ENCODE measurements at places on chromosomes 3 and 15.

DNA sequence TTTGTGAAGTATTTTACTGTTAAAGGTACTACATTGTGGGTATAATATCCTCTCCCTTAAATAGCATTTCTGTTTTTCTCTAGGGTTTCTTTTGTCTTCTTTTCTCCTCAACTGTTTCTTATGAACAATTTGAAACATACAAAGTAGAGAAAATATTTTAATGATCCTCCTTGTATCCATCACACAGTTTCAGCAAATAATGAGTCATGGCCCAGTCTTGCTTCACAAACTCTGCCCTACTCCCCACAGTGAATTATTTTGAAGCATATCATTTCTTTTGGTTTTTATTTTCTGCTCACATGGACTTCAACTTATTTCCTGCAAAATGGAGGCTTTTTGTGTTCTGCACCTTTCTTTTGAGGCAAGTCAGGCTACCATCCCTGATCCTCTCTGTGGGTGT is 6.1 kb upstream of the SCAANT1 start:
- no peak for DNase-seq

GRCh38 chr3:4776980-4777581 is 202.2 kb upstream of the BHLHE40 start:
- no peak for DNase-seq

GRCh38 chr15:78599189-78599588 is 21.6 kb downstream of the CHRNA3 start:
- no peak for DNase-seq

GRCh38 chr15:79994615-79995014 is 23.6 kb upstream of the BCL2A1 start:
- DNase-seq, result no peak

DNA sequence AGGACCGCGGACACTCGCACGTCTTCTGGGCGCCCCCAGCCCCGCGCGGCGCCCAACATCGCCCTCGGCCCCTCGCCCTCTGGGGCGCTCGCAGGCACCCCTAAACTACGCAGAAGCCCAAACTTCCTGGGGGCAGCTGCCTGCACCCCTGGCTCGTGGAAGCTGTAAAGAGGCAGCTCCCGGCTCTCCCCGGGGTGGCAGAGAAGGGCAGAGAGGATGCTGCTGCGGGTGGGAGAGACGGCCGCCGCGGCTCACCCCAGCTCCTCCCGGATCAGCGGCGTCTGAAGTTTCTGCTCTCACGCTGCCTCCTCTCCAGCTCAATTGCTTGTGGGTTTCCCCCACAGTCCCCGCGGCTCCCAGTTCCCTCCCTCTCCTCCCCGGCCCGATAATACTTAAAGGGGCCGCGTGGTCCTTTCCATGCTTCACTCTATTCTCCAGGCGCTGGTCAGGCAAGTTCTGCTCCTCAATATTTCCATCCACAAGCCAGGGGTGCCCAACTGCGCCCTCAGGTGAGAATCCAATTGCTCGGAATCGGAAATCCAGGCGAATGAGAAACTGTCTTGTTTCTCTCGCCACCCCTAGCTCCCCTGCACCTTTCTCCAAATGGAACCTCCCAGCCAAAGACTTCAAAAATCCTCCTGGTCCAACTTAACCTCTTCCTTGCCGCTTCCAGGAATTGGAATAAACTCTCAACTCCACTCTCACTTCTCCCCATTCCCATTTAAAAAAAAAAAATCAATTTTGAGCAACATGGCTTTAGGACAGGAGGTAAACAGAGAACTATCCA is 748.5 kb downstream of the ROBO1 start:
- peak; percentile 55 for DNase-seq

- DNase-seq, result no peak
Measured at GRCh38 chr3:11606090-11606784, 37.5 kb downstream of the VGLL4 start.

DNA sequence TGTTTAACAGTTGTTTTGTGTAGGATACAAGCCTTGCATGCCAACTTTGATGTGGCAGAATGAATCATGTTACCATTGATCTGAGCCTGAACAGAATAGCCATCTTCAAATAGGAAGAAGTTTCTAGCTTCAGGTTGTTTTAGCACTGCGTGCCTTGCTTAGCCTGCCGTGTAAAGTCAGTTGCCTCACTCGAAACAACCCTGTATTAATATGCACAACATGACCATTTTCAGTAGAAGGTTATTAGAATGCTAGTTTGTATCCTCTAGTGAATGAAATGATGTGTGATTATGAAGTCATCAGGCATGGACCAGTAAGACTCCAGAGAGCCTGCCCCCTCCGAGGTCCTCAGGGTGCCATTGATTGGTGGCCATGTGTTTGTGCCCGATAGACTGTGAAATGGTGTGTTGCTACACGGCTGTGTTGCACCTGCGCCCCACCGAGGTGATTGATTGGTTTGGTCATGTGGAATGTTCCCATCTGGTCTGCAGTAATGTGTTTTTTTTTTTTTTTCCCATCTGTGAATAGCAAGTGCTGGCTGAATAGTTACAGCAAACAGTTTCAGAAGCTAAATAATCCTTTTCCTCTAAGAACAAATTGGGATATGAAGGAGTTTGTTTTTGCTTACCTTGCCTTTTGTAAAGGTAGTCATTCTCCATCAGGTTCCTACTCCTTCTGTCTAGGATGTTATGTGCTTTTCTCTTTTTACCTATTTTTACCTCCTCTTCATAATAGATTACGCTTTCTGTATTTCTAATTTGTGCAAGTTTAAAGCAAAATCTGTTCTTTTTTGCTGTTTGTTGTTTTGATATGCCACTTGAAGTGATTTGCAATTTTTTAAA is 214.9 kb downstream of the TCF12 start:
- DNase-seq, result no peak

DNA sequence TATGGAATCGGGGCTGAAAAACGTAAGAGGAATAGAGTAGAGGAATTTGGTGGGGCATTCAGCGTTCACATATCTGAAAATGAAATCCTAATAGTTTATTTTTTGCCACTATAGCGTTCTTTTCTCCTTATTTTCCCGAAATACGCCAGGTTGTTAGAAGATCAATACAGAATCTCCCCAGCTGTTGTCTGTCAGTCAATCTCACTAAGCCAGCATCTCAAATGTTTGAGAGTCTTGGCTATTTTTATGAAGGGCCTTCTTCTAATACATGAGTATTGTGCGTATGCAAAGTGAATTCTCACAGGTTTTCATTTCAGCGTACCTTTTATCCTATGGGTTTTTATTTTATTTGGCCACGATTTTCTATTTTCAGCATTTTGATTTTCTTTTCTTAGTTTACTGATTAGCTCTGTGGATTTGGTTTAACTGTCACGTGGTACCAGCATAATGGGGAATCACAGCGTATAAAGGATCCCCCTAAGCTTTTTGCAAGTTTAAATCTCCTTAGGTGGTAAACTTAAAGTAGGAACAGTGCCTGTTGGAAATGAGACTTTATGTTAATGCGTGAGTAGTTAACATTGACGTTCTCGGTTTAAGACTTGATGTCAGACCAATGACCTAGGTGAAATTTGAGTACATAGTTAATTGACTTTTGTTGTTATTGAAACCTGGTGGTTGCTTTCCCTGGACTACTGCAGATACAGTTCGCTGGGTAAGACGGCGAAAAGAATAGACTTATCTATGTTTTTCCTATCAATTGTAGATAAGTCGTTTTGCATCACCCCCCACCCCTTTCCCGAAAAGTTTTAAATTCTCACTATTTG is 1.3 kb downstream of the FXR1 start:
- no peak for DNase-seq

DNA sequence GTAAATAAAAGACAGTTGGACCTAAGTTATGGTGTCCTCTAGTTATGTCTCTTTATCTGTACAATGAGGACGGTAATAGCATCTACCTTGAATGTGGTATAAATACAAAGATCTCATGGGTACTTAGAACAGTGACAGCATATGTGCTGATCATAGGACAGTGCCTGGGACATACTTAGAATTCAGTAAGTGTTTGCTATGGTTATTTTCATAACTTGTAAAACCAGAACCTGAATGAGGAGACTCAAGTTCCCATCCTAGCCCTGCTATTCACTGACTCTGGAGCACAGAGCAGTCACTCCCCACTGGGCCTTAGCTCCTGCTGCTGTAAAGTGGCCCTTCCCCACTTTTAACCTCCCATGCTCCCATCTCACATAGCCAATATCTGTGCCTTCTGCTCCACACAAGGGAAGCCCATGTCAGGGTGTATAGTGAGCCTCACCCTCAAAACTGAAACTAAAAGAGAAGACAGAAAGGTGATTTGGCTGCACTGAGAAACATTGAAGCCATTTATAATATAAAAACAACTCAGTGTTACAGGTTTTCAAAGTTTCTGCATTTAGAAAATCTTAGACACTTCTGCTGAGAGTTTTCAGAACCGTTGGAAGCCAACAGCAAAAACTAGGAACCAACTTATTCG is 225.4 kb upstream of the UBE2E2 start:
- no peak for DNase-seq

DNA sequence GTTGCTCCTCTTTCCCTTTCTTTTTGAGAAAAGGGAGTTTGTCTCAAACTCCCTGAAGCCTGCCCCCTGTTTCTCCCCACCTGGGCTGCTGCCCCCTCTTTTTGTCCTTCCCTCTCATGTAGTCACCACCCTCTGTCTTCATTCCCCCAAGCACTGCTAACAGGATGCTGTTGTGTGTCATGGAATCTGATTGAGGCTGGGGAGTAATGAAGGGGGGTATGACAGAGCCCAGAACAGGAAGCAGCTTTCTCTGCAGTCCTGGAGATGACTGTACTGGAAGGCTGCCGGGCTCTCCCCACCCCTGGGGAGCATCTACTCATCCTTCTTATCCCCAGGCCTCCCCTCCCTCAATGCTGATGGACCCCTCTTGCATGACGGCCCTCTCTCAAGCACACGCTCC is 181.6 kb downstream of the ABHD5 start:
- DNase-seq, result peak; percentile 54

GRCh38 chr3:7025581-7026300 is 164.8 kb downstream of the GRM7 start:
- no peak for DNase-seq

- DNase-seq, result no peak
Measured at GRCh38 chr15:79025802-79026201, 64.8 kb downstream of the RASGRF1 start.

DNA sequence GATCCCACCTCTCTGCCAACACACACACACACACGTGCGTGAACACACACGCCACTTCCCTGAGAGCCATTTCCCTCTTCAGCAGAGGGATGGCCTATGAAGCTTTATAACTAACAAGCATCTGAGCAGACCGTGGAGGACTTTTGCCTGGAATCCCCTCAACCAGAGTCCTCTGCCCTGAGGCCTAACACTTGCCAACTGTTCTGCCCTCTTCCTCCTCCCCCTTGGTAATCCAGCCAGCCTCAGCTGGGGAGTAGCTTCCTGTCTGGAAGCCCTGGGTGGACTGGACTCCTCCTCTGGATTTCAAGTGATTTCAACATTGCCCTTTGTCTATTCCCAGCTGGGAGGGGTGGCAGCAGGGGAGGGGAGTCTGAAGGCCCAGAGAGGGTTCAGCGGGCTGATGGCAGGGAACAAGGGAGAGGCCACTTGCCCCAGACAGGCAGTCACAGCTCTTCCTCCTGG is 68.4 kb upstream of the HACD2 start:
- DNase-seq, result peak; percentile 44

DNA sequence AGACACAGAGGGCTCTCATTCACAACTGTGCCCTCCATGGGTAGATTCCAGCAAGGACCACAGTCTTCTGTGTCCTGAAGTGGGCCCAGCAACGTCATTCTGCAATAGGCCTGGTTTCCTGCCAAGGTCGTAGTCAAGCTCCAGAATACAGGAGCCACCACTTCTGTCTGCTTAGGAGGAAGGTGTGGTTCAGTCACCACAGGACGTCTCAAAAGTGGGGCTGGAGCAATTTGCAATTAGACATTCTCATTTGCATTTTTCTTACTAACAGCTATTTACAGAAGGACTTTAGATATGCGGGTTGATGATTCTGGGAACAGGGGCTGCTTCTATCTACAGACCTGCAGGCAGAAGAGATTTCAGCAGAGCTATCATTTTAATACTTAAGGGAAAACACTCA is 58.7 kb upstream of the MYRIP start:
- DNase-seq, result no peak

Data from GOT3 (cell line).